ENCODE measurements at places on chromosomes 16 and 17. TPM values are rescaled to one million over a fixed set of nuclear protein-coding genes. Genes with fewer than 3 reads are reported as not detected.

TBC1D26 gene
- polyA plus RNA-seq, result not detected

PRDM7 gene
- polyA plus RNA-seq, result not detected

SLC6A4 gene
- not detected for polyA plus RNA-seq

SLC52A1 gene
- not detected for polyA plus RNA-seq

KRTAP9-6 gene
- polyA plus RNA-seq, result not detected

ORC6 gene
- 8.5 TPM for polyA plus RNA-seq

ASIC2 gene
- polyA plus RNA-seq, result 2.0 TPM

KCNH6 gene
- 0.81 TPM for polyA plus RNA-seq

C16orf92 gene
- polyA plus RNA-seq, result 0.36 TPM

GOSR1 gene
- 84.0 TPM for polyA plus RNA-seq

UMOD gene
- not detected for polyA plus RNA-seq

CACNB1 gene
- polyA plus RNA-seq, result 1.0 TPM

WFDC1 gene
- 22.6 TPM for polyA plus RNA-seq

SMPD3 gene
- polyA plus RNA-seq, result 0.42 TPM

TSNAXIP1 gene
- polyA plus RNA-seq, result 1.4 TPM

PRAC1 gene
- polyA plus RNA-seq, result not detected

MT1A gene
- 3.5 TPM for polyA plus RNA-seq

NOG gene
- polyA plus RNA-seq, result 4.9 TPM

DNAH17 gene
- not detected for polyA plus RNA-seq

TAC4 gene
- not detected for polyA plus RNA-seq

CDRT15L2 gene
- 0.77 TPM for polyA plus RNA-seq

GSDMA gene
- not detected for polyA plus RNA-seq

PRR35 gene
- polyA plus RNA-seq, result not detected

CBFA2T3 gene
- 0.07 TPM for polyA plus RNA-seq

ARL5C gene
- not detected for polyA plus RNA-seq

CEP112 gene
- polyA plus RNA-seq, result 41.1 TPM

SKA2 gene
- 60.2 TPM for polyA plus RNA-seq

PRKCB gene
- 47.9 TPM for polyA plus RNA-seq

NOB1 gene
- 5.5 TPM for polyA plus RNA-seq

EIF5A gene
- 41.6 TPM for polyA plus RNA-seq

TNFRSF13B gene
- not detected for polyA plus RNA-seq

SBK1 gene
- 6.9 TPM for polyA plus RNA-seq

TBX4 gene
- not detected for polyA plus RNA-seq

HOXB5 gene
- not detected for polyA plus RNA-seq

KRTAP1-5 gene
- not detected for polyA plus RNA-seq

HBA2 gene
- polyA plus RNA-seq, result 48.0 TPM

NLGN2 gene
- polyA plus RNA-seq, result 6.6 TPM

SEPTIN1 gene
- polyA plus RNA-seq, result not detected

COX6A2 gene
- polyA plus RNA-seq, result 2.8 TPM

RAB37 gene
- polyA plus RNA-seq, result not detected

KRTAP4-5 gene
- polyA plus RNA-seq, result not detected

IL21R gene
- not detected for polyA plus RNA-seq

GALNS gene
- polyA plus RNA-seq, result 7.4 TPM

CPHXL2 gene
- polyA plus RNA-seq, result not detected

MT1E gene
- 34.2 TPM for polyA plus RNA-seq

RMI2 gene
- polyA plus RNA-seq, result 1.8 TPM

TBC1D3C gene
- not detected for polyA plus RNA-seq

MYH11 gene
- polyA plus RNA-seq, result not detected

NDRG4 gene
- 774 TPM for polyA plus RNA-seq

SALL1 gene
- not detected for polyA plus RNA-seq

Measured in Purkinje cell (primary cell).